ENCODE measurements at places on chromosomes 13 and 19.

- DNase-seq: no peak
Measured at GRCh38 chr13:19634256-19634740, 839 bp downstream of the MPHOSPH8 start.

GRCh38 chr19:58385891-58386575 lies 1.0 kb upstream of the RPS5 start:
- DNase-seq: no peak

DNA sequence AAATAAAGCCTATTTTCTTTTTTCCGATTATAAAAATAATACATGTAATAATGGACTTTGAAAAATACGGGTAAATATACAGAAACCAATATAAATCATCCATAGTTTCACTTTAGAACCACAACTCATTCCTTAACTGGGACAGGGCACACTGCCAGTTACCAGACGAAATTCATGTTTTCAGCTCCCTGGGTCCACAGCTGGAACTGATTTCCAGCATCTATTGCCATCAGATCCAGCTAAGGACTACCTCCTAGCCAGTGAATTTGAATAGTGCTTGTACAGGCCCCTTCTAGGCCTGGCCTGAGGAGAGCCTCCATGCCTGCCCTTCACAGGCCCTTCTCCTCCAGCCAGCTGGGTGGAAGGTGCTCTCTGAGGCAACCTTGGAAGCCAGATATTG lies 30.0 kb upstream of the ATP12A start:
- DNase-seq: no peak

DNA sequence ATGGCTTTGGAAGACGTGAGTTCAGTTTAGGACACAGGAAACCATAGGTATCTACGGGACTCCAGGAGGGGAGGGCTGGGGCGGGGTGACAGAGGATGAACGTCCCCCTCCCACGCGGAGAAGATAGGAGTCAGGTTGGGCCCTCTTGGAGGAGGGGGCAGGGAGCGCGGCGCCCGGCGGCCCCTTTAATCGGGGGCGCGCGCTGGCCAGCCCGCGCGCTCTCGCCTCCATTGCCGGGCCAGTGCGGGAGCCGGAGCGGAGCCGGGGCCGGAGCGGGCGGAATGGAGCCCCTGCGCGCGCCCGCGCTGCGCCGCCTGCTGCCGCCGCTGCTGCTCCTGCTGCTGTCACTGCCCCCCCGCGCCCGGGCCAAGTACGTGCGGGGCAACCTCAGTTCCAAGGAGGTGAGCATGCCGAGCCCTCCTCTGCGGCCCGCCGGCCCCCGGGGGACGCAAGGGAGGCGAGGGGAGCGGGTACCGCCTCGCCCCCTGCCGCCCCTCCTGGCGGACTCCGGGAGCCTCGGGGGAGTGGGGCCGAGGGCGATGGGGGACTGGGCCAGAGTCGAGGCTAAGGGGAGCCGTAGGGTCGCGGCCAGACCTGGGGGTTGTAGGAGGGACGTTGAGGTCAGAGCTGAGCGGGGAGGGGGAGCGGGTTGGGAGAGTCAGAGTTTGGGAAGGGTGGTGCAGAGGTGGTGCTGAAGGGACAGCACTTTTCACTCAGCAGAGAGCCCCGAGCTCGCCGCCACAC lies at the start of gene TMEM145:
Gene TMEM145 (plus strand): TSS at position 214 of the 744 bp plus-strand sequence. CDS start 68 bp downstream, at position 282.
- DNase-seq: peak; percentile 51

GRCh38 chr13:106493533-106494220 lies 41.8 kb downstream of the EFNB2 start:
- DNase-seq: no peak

DNA sequence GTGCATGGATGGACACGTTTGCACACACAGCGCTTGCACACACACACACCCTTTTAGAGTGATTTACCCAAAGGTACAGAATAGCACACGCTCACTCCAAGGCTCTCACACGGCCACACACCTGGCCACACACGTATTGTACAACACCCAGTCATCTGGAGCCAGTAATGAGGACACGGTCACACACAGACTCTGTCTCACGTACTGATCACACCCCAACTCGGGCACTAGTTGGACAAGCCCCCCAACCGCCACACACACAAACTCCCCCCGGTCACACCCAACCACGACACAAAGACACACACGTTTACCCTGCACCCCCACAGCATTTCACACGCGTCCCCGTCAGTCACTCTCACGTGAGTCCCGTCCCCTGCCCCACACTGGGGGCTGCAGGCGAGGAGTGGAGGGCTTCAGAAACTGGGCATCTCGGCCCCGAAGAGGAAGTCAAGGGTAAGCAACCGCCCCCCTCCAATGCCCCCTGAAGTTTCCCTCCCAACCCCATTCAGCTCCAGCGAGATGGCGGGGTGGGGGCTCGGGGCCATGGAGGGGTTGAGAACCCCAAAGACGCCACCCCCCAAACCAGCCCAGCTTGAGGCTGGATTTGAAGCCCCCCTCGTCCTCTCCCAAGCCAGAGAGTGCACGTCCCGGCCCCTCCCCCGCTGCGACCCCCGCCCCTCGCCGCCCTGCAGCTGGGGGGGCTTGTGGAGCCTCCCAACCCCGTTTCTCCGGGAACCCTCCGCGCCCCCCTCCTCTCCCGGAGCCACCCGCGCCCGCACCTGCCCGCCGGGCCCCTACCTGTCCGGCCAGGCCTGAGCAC lies 599 bp downstream of the OLFM2 start:
- no peak for DNase-seq

DNA sequence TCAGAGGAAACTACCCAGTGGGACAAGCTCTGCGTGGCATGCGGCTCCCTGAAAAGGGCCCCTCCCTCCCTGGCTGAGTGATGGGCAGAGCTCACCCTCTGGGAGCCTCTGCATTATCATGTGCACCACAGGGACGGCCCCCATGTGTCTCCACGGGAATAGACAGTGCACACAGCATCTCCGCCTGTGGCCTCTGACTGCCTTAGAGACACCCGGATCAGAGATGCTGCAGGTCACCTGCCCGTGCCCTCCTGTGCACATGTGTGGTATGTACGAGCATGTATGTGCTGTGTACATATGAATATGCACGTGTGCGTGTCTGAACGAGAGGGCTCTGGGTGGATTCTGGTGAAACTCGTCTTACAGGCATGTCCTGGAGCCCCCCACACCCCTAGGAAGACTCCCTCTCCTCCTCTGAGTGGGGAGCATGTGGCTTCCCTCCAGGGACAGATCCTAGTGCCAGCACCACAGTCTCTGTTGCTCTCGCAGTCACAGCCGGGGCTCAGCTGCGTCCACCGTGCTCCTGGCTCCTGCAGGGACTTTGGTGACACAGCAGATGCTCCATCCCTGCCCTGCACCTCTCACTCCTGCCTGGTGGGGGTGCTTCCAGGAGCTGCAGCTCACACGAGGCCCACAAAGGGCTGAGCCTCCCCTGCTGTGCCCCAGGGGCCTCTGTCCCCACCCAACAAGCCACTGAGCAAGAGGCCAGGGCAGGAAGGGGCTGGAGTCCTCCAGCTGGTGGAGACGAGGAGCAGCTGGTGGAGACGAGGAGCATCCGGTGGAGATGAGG lies 19.6 kb downstream of the C13orf46 start:
- no peak for DNase-seq

- DNase-seq: no peak
Measured at GRCh38 chr19:54616821-54617560, 13.3 kb upstream of the LILRB1 start.

DNA sequence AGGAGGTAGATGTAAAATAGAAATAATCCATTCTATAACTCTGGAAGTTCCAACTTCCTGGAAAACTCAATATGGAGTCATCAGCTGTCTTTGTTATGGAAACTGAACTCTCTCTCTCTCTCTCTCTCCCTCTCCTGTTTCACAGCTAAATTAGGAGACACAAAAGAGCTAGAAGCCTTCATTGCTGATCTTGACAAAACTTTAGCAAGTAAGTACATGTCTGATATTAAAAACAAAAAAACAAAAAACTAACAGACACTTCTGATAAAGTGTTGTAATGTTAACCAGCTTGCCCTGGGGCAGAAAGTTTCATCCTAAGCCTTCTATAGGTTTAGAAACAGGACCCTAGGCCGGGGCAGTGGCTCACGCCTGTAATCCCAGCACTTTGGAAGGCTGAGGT lies 11.3 kb downstream of the RGCC start:
- DNase-seq: no peak

DNA sequence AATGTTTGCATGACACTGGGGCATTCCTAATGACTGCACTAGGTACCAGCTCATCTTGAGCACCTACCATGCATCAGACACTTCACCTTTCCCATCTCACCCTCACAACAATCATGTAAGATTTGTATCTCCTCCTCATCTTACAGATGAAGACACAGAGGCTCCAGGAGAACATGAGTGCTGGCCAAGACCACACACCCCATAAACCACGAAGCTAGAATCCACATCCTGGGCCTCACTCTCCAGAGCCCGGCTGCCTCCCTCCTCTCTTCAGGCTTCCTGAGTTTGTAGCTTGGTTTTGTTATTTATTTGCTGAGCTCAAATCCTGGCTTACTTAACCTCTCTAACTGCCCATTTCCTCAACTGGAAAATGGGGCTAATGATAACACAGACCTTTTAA lies 25.9 kb downstream of the FAM216B start:
- no peak for DNase-seq

DNA sequence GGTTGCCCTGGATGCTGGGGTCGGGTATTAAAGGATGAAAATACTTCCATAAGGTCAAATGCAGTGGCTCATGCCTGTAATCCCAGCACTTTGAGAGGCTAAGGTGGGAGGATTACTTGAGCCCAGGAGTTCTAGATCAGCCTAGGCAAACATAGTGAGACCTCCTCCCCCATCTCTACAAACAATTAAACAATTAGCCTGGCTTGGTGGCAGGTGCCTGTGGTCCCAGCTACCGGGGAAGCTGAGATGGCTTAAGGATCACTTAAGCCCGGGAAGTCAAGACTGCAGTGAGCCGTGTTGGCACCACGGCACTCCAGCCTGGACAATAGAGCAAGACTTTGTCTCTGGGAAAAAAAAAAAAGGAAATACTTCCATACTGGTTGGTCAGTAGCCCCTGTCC lies 1.5 kb downstream of the KLK11 start:
- no peak for DNase-seq

GRCh38 chr19:49492573-49493405 lies 3.4 kb upstream of the RPS11 start:
- DNase-seq: no peak

DNA sequence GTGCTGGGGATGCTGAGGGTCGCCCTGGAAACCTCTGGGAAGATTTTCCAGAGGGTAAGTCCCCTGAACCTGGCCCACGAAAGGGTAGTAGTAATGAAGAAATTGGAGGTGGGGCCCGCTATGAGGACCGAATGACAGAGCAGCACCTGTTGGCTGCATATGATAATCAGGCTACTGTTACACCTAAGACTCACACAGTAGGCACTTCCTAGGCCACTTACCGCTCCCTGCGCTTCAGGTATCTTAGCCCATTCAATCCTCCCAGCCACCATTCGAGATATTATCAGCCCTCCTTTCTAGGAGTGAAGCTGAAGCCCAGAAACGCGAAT lies 4.3 kb upstream of the LRFN3 start:
- DNase-seq: no peak

DNA sequence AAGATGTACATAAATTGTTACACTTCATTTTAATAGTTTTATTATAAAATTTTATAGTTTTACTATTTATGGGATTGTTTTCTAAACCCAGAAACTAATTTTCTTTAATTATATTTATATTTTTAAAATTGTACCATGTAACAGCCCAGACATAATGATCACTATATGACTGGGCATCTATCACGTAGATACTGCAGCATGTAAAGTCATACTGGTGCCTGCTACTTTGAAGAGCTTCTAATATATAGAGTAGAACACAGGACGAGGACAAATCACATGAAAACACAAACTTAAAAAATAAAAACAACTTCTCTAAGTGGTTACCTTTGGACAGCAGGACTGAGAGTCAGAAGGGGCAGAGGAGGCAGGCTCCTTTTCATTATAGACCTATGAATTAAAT lies 5.3 kb downstream of the ELF1 start:
- no peak for DNase-seq

DNA sequence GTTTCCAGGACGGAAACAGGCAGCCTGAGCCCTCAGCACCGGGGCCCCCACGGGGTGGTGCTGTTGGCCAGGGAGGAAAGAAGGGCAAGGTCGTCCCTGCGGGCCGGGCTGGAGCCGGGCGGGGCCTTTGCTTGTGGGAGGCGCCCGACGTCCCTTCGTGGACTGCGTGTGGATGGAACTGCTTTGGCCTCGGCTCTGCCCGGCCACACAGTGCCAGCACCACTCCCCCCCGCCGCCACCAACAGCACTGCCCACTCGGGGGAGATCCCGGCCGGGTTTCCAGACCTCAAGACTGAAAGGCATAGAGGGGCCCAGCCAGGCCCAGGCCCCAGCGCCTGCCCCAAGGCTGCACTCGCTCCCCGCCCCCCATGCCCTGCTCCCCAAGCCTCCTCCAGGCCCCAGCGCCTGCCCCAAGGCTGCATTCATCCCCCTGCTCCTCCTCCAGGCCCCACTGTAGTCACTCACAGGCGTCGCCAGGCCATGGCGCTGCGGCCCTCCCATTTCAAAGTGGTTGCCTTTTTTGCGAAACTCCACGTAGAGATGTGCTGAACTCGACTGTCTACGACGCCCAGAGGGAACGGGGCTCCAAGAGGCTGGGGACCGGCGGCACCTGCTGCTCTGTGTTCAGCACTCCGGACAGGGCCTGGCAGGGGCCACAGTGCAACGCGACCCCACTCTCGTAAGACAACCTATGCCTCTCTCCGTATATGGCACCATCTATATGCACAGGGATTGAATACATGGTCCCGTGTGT lies 22.5 kb downstream of the C13orf46 start:
- DNase-seq: peak; percentile 43

- no peak for DNase-seq
Measured at GRCh38 chr19:39515551-39516191, 732 bp downstream of the SELENOV start.

DNA sequence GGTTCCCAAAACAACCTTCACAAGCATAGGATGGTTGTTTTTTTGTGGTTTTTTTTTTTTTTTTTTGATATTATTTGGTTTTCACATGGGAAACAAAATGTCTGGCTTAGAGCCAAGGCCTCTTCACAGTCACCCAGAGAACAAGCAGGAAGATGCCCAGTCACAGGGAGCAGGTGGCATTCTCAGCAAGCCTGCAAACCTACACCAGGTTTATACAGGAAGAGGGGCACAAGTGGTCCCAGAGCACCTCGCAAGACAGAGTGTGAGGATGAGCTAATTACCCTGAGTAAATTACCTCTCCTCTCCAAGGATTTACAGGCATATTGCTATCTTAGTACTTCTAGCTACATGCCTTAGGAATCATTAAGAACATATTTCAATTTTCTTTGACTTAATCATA lies 1375.6 kb downstream of the EFNB2 start:
- no peak for DNase-seq

DNA sequence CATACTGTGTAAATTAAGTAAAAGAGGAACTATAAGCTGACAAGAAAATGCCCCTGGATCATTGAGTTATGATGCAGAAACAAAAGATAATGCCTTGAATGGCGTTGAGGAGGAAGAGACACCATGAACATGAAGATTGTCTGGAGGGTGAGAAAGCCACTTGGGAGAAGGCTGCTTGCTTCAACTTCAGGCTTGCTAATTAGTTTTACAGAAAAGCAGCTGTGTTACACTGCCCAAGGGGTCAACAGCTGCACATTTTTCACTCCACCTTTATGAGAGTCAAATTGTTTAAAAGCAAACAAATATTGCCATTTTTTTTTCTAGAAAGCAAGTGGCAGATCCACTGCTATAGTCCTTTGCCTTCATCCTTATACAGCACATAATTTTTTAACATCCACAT lies 35.5 kb upstream of the KLF12 start:
- DNase-seq: no peak

Data from neuronal stem cell (in vitro differentiated cells).